Left kidney (tissue), 8 donors: ENCODE measurements at places on chromosomes 7 and 10. TPM values are rescaled to one million over a fixed set of nuclear protein-coding genes. Genes with fewer than 3 reads are reported as not detected.

MBL2 gene
- not detected for polyA plus RNA-seq

TFR2 gene
- 0.93 TPM for polyA plus RNA-seq

FGFR2 gene
- 115 TPM for polyA plus RNA-seq

DENND2A gene
- 35.5 TPM for polyA plus RNA-seq

NANOS1 gene
- 4.3 TPM for polyA plus RNA-seq

GRCh38 chr7:143002106-143002505, 24.8 kb downstream of the OR9A2 start:
- DNase-seq = no peak

DNA sequence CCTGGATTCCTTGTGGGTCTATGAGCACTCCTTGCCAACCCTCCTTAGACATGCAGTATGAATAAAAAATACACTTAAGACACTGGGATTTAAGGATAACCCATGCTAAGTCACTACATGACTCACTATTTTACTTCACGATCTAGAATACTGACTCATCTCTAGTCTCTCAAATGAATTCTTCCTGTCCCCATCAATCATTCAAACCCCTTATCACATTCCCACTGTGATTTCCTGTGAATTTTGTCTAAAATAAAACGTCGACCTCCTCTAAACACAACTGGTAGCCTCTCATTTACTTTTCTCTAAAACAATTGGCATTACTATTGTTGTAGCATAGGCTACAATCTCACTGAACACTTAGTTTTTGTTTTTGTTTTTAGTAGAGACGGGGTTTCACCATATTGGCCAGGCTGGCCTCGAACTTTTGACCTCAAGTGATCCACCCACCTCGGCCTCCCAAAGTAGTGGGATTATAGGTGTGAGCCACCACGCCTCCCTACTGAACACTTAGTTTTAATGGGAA, 3.9 kb upstream of the IQUB start:
- DNase-seq = no peak

DNA sequence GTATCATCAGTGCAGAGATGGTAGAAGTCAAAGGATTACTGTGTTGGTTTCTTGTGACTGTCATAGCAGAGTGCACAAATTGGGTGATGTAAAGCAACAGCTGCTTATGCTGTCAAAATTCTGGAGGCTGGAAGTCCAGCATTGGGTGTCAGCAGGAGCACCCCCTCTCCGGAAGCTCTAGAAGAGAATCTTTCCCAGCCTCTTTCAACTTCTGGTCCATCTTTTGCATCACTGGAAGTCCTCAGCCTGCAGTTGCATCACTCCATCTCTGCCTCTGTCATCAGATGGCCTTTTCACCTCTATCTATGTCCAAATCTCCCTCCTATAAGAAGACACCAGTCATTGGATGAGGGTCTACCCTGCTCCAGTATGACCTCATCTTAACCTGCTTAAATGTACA, 35.8 kb upstream of the GALNTL5 start:
- no peak for DNase-seq

- DNase-seq = peak; percentile 55
Measured at GRCh38 chr10:74825371-74826141, 844 bp upstream of the KAT6B start.

- DNase-seq = peak; percentile 73
Measured at GRCh38 chr10:117720931-117721835, 178.6 kb downstream of the EMX2 start.

GRCh38 chr7:150941351-150942000, 36.6 kb downstream of the KCNH2 start:
- DNase-seq = no peak

DNA sequence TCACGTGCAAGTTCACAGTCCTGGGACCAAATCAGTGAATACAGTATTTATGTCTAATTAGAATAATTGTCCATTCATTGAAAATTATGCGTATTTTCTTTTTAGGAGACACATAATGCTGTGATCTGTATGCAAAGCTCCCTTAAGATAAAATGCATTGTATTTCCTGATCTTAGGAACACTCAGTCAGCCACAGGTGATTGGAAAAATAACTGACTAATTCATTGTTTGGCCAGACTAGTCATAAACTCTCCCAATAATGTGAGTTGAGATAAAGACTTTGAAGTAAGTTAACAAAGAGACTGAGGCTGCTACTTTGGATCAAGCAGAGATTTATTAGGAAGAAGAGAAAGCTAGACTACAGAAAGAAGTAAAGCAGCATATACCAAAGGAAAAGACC, 182.2 kb downstream of the GNAI1 start:
- no peak for DNase-seq

DNA sequence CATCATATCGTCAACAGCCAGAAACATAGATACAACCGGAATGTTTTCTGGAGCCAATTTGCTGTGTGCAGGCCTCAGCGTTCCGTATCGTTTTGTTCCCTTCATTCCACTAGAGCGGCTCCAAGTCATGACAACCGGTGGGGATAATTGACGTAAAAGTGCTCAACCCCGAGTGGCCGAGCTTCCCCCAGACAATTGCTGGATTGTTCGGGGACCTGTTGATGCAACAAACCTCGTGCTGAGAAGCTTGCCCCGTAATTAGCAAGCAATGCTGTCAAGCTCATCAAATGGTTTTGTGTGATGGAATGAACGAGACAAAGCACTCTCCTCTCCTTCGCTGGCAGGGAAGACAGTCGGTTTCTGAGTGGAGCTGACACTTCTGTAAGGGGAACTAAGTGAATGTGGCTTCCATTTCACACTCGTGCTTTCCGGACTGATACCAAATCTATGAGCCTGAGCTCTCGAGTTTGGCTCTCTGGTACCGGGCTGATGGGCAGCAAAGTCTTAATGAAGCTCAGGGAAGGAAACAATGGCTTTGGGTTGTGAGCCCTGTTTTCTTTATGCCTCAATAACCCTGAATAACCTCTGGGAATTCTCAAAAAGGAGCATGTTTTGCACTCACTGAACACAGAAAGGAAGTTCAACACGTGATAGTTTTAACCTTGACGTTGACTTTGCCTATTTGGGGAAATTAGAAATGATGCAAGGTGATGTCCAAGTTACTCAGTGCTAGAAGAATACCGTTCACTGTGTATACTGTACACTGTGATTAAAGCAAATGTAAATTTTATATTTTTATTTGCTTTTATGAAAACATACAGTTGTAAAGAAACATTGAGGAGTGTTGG, 220.5 kb downstream of the BAMBI start:
- no peak for DNase-seq

DNA sequence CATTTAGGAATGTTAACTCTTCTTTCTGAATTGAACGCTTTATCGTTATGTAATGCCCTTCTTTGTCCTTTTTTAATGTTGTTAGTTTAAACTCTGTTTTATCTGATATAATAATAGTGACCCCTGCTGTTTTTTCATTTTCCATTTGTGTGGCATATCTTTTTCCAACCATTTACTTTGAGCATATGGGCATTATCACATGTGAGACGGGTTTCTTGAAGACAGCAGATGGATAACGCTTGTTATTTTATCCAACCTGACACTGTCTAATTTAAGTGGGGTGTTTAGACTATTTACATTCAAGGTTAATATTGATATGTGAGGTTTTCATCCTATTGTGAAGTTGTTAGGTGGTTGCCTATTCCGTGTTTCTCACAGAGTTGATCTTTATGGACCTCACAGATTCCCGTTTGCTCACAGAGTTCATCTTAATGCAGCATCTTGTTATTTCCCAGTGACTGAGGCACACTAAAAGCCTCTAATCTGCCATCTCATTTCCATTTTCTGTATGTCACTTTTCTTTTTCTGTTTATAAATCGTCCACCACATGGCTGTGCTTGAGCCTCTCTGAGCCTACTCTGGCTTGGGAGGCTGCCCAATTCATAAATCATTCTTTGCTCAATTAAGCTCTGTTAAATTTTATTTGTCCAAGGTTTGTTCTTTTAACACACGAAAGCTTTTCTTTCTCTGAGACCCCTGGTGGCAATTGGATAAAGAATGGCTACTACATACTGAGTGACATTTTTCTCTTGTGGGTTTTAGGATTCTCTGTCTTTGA, 286.2 kb downstream of the HTR7 start:
- peak; percentile 22 for DNase-seq

DNA sequence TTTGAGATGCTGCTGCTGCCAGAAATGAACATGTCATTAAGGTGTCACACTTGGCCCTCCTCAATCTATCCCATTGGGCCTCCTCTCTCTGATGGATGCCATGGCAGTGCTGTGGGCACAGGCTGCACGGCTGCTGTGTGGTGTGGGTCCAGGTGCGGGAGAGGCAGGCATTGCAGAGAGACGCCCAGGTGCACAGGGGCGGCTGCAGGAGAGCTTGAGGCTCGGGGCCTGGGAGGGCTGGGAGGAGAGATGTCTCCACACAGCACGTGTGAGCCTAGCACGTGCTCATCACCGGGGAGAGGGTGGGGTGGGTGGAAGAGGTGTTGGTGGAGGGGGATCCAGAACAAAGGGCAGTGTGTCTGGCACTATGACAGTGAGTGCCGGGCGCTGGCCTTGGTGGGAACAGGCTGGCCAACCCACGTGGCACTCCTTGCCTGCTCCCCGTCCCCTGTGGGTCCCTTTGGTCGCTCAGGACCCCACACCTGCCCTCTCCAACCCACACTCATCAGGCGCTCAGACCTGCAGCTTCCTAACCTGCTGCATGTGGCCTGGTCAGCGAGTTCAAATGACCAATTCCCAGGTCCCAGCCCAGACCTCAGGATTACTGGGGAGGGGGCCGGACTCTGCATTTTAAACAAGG, 39.9 kb upstream of the BNIP3 start:
- DNase-seq = no peak

- DNase-seq = no peak
Measured at GRCh38 chr7:31957756-31958155, 112.5 kb downstream of the PDE1C start.

- no peak for DNase-seq
Measured at GRCh38 chr10:132511121-132512051, 26.2 kb upstream of the INPP5A start.

DNA sequence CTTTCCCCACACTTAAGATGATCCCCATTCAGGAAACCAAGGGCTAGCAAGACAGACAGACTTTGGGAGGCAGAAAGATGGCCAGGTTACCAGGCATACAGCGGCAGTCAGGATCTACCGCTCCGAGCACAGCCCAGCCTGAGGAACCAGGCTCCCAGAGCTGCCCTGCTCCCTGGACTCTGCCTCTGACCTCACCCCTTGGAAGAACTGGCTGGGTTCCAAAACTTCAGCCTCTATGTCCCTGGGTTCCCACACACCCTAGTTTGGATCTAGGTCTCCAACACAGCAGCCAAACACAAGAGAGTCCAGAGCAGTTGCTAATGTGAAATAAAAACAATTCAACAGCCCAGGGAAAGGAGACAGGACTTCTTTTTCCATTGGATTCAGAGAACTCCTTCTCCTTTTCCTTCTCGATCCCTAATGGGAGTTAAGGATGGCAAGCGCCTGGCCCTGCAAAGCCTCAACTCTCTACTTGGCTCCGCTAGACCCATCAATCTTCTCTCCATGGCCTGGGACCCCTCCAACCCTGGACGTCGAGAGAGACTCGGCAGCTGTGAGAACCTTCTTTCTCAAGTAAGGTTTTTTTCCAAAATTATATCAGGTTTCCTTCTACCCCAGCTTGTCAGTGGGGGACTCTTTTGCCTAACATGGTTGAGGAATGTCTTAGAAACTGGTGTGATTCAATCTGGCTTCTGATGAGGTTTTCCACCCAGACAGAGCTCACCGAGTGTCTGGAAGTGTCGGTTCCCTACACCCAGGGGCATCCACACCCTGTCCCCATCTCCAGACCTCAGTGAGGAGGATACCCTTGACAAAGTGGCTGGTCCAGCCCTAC, 219.6 kb downstream of the KCNMA1 start:
- DNase-seq = no peak

DNA sequence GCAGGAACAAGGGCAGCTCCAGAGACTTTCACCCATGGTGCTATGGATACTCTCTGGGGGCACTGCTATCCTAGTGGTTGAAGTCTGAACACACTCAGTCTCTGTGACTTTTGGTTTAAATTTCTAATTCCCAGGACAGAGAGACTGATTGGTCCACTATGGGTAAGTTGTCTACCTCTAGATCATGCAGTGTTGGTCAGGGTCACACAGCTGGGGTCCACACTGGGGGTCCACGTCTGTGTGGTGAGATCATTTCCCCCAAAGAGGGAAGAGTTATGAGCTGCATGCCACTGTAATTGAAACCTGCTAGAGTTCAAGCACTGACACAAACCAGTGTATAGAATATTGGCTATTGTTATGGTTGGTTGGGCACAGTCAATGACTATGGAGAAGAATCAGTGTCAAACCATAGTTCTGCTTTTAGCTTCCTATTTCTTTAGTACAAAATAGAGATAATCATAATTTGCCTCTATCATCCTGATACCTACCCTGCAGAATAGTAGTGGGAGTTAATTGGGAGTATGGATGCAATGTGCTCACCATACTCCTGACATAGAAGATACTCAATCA, 101.6 kb downstream of the PRTFDC1 start:
- no peak for DNase-seq

- no peak for DNase-seq
Measured at GRCh38 chr7:143384661-143385631, 3.8 kb downstream of the ZYX start.

DNA sequence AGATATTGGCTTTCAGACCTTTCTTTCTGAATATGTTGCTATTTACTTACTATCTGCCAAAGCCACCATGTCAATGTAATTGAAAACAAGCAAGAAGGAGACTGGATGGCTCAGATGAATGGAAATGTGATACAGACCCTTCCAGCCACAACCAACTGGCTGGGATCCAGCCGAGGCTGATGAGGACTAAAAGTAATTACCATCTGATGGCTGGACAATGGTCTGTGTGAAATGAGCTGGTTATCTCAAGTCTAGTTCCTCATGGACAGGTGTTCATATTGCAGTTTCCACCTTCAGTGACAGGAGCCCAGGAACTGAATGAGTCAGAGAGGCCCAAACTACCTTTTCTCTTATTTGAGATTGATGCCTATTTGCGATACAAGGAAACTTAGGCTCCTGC, 267.5 kb downstream of the GATA3 start:
- no peak for DNase-seq

DNA sequence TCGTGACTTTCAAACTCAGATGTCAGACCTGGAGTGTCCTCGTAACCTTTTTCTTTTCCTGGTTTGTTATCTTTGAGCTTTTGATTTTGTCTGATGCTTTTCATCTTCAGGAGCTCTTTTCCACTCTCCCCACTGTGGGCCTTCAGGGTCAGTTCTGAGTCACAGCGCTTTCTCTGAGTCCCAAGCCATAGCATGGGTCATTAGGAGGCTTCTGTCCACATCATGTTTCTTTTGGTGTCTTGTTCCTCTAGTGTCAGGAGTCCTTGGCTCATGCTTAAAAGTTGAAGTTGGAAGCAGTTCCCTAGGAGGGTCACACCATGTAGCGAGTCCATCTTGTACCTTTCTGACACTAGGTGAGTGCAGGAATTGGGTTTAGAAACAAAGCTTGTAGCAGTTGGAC, 40.3 kb downstream of the DAGLB start:
- no peak for DNase-seq
